ENCODE measurements at places on chromosomes 6 and 20.

- DNase-seq: no peak
These were observed 94.6 kb upstream of the INSM1 start for GRCh38 chr20:20273286-20273685.

- DNase-seq: no peak
These were observed 59.4 kb downstream of the PDSS2 start for GRCh38 chr6:107399935-107400334.

GRCh38 chr6:51814418-51814817, 273.0 kb downstream of the PKHD1 start:
- DNase-seq: no peak

- DNase-seq: no peak
These were observed 202.6 kb upstream of the STXBP5 start for GRCh38 chr6:147001621-147002020.

- DNase-seq: peak; percentile 52
These were observed 32.9 kb upstream of the ERVFRD-1 start for GRCh38 chr6:11144393-11144851.

GRCh38 chr20:38599410-38599882, 2.2 kb upstream of the ARHGAP40 start:
- DNase-seq: no peak

Measured in stimulated activated CD4-positive, alpha-beta T cell treated with anti-CD3 and anti-CD28 coated beads, TNF-alpha, amount 100 ng/mL, for 1 hour (primary cell).